ENCODE measurements at places on chromosomes 1 and 21.

GRCh38 chr21:45304945-45305344 lies 17.2 kb upstream of the POFUT2 start:
- DNase-seq = no peak

- DNase-seq = no peak
These were observed 23.1 kb downstream of the DYRK3 start for GRCh38 chr1:206658264-206658980.

GRCh38 chr1:189216886-189217285 lies 1260.8 kb downstream of the BRINP3 start:
- no peak for DNase-seq

DNA sequence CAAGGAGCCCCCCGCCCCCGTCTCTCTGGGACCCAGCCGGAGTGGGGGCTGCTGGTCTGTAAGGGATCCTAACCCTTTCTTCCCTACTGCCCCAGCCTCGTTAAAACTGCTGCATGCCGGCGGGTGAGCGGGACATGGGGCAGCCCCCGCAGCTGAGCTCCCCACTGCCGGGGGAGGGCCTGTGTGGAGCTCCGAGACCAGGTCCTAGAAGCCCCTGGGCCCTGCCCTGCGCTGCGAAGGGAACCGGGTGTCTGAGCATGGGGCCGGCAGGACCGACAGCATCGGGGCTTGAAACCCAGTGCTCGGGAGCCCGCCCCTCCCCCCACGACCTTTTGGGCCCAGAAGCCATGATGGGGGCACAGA lies 9.2 kb upstream of the COL6A1 start:
- DNase-seq = peak; percentile 49

DNA sequence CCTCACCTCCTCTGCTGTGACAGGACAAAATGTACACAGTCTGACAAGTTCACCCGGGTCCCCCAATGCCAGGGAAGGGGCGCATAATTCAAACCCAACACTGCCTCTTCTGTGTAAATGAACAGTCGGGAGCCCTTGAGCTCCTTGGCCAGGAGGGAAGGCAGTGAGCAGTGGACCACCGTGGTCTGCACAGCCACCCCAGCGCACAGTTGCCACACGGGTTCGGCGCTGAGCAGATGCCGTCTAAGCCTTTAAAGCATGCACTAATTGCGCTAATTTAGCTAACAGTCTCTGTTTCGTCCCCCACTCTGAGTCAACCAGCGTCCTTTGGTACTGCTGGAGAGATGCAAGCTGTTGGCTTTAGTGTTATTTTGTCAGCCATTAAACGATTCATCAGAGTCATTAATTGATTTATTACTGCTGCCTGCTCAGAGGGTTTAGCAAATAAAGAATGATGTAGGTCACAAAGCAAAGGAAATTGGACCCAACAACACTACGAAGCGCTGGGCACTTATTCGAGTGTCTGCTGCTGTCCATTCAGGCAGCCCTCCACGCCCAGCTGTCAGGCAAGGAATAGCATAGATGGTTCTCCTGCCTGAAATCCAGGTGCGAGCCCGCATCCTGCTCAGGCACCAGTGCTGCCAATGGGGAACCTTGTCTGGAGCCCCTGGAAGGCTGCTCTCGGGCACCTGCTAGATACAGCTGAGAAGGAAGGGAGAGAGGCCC lies 91.5 kb downstream of the MRPL37 start:
- no peak for DNase-seq

Data from breast epithelium (tissue), 4 donors.